ENCODE measurements at places on chromosomes 4 and X. TPM values are rescaled to one million over a fixed set of nuclear protein-coding genes. Genes with fewer than 3 reads are reported as not detected.

GRCh38 chrX:1334854-1335253 lies 1.7 kb upstream of the IL3RA start:
- H3K4me1 ChIP-seq = no peaks in the 10 kb centered on the region
- H3K4me3 ChIP-seq = no peak overlapping the region
- no peaks in the 10 kb centered on the region for H3K27me3 ChIP-seq
- no peak for DNase-seq

DNA sequence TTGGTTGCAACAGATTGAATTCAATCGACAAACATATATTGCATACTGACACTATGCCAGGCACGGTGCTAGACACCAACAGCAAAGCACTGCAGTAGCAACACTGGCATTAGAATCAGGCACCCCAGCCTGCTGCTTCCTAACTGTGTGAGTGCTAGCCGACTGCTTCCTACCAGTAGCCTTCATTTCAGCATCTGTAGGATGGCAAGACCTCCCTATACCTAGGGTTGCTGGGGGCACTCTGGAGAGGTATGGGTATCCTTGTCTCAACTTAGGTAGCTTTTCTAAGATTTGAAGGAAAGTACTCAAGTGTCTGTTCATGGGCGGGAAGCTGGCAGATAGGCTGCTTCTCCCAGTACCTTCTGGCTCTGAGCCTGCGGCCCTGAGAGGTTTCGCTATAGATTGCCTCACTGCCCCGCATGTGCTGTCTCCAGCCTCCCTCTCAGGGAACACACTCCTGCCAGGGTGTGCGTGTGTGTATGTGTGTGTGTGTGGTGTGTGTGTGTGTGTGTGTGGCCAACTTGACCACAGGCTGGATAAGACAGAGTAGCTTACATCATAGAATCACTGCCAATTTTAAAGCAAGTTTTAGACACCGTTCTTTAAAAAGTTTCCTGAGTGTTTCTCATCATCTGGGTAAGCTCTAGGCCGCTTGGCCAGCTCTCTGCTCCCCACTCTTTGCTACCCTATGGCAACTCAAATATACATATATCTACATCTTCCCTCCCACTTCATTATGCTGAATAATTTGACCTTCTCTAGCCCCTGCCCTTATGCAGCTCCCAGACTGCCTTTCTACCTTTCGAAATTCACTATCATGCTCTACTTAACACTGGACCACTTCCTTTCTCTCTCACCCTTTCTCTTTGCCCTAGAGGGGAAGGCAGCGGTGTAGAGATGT lies 97.0 kb upstream of the PJA1 start:
- H3K4me3 ChIP-seq = no peak overlapping the region
- no peaks in the 10 kb centered on the region for H3K27me3 ChIP-seq
- DNase-seq = no peak
- H3K27ac ChIP-seq = no peak overlapping the region

PAK3 gene
- total RNA-seq = not detected

SLIT2 gene
- total RNA-seq = 0.72 TPM

DNA sequence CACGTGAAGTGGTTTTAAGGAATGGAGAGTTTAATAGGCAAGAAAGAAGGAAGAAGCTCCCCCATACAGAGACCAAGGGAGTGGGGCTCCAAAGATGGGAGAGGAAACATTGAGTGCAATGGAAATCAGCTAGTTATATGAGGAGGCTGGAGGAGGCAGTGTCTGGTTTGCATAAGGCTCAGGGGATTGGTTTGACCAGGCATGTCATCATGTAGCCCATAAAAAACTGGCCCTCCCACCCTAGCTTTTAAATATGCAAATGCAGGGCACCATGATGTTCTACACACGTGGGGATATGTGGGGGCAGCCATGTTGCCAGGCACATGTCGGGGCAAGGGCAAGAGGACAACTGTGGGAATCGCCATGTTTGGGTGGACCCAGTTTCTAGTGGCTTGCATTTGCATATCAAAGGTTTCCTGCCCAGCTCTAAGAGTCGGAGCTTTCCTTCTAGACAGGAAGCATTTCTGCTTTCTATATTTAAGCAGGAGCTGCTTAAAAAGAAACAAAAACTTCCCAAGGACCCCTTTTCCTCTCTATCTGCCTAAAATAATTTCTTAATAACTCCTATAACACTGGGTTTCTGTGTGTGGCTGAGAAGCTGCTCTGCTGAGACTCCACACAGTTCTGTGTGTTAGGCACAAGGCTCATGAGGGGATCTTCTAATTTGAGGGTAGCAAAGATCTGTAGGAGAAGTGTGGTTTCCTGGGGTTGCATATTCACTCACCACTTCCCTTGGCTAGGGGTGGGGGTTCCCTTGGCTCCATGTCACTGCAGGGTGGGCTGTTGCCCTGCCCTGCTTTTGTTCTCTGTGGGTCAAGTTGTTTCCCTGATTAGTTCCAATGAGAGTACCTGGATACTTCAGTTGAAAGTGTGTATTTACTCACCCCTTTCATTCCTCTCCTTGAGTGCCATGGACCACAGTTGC lies 113.5 kb downstream of the VSIG4 start:
- no peaks in the 10 kb centered on the region for H3K27me3 ChIP-seq
- no peak overlapping the region for H3K4me3 ChIP-seq
- H3K4me1 ChIP-seq = no peaks in the 10 kb centered on the region
- H3K27ac ChIP-seq = no peak overlapping the region
- no peak for DNase-seq

- H3K4me3 ChIP-seq = no peak overlapping the region
- H3K36me3 ChIP-seq = no peaks in the 10 kb centered on the region
- no peaks in the 10 kb centered on the region for H3K27me3 ChIP-seq
- no peaks in the 10 kb centered on the region for H3K4me1 ChIP-seq
Measured at GRCh38 chr4:165369522-165369921, 9.3 kb upstream of the CPE start.

GRCh38 chr4:156981262-156981769 lies 9.7 kb upstream of the PDGFC start:
- peaks cover 11% of the 10 kb centered on the region for H3K4me1 ChIP-seq
- H3K27ac ChIP-seq = no peak overlapping the region
- H3K4me3 ChIP-seq = no peak overlapping the region
- DNase-seq = no peak
- no peaks in the 10 kb centered on the region for H3K27me3 ChIP-seq
- H3K36me3 ChIP-seq = no peaks in the 10 kb centered on the region

SERTM2 gene
- total RNA-seq = 1.1 TPM

UVSSA gene
- 26.3 TPM for total RNA-seq

GRCh38 chr4:116374815-116375214 lies 710.6 kb downstream of the TRAM1L1 start:
- no peak for DNase-seq
- no peaks in the 10 kb centered on the region for H3K36me3 ChIP-seq
- H3K27ac ChIP-seq = no peak overlapping the region

GRCh38 chrX:84322083-84322827 lies 134.3 kb upstream of the RPS6KA6 start:
- H3K4me3 ChIP-seq = no peak overlapping the region
- H3K36me3 ChIP-seq = no peaks in the 10 kb centered on the region
- DNase-seq = no peak
- H3K27ac ChIP-seq = no peak overlapping the region
- H3K27me3 ChIP-seq = no peaks in the 10 kb centered on the region
- H3K4me1 ChIP-seq = no peaks in the 10 kb centered on the region

GRCh38 chr4:46258431-46258830 lies 131.5 kb downstream of the GABRA2 start:
- H3K36me3 ChIP-seq = no peaks in the 10 kb centered on the region
- H3K4me3 ChIP-seq = no peak overlapping the region
- no peaks in the 10 kb centered on the region for H3K4me1 ChIP-seq
- no peak for DNase-seq
- no peaks in the 10 kb centered on the region for H3K27me3 ChIP-seq
- H3K27ac ChIP-seq = no peak overlapping the region

GRCh38 chrX:151177141-151178027 lies 1.0 kb downstream of the GPR50 start:
- H3K4me3 ChIP-seq = no peak overlapping the region
- no peak for DNase-seq
- no peak overlapping the region for H3K27ac ChIP-seq
- no peaks in the 10 kb centered on the region for H3K36me3 ChIP-seq
- no peaks in the 10 kb centered on the region for H3K4me1 ChIP-seq
- no peaks in the 10 kb centered on the region for H3K27me3 ChIP-seq

DNA sequence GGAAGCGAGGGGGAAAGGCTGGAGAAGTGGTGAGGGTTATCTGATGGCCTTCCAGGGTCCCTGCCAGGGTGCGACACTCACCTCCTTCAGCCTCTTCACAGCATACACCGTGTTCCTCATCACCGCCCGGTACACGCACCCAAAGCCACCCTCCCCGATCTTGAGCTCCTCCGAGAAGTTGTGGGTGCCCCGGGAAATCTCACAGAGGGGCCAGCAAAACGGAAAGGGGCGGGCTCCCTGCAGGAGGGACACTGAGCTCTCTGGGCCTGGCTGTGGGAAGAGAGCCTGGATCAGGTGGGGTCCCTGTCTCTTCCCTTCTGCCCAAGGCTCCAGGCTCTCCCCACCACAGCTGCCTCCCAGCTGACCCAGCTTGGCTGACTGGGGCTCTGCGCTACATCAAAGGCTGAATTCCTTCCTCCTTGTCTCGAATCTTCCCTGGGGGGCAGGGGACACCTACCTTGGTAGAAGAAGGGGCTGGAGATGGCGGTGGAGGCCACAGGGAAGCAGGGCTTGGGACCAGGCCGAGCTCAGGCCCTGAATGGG lies 1.1 kb downstream of the IRAK1 start:
- peak overlapping the region; percentile 81 for H3K27ac ChIP-seq
- no peaks in the 10 kb centered on the region for H3K4me1 ChIP-seq

TENM3 gene
- total RNA-seq = 94.7 TPM

DNA sequence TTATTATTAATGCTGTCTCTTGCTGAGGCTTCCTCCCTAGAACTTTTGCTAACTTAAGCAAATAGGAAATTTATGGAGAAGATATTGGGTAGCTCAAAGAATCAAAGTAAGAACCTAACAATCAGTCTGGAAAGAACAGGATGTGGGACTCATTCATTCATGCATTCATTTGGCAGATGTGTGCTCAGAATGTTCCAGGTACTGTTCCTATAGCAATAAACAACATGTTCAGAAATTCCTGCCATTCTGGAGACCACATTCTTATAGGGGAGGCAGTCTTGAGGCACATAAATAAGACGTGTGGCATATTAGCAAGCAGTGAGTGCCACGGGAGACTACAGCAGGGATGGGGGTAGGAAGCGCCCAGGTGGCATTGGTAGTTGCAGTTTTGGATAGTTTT lies 5.0 kb downstream of the GRK4 start:
- no peak overlapping the region for H3K4me3 ChIP-seq

GRCh38 chr4:55439023-55439422 lies 43.3 kb downstream of the TMEM165 start:
- no peak for DNase-seq
- H3K27ac ChIP-seq = peak overlapping the region; percentile 77
- H3K27me3 ChIP-seq = no peaks in the 10 kb centered on the region

DNA sequence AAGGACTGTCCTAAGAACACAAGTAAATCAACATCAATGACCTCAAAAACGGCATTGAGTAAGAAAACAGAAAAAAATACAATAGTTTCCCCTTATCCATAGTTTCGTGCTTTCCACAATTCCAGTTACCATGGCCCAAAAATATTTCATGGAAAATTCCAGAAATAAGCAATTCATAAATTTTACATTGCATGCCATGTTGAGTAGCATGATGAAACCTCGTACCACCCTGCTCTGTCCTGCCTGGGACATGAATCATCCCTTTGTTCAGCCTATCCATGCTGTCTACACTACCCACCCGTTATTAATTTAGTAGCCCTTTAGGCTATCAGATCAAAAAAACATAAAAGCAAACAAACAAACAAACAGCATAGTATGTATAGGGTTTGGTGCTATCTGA lies 51.1 kb downstream of the KLF3 start:
- H3K36me3 ChIP-seq = no peaks in the 10 kb centered on the region
- no peak overlapping the region for H3K4me3 ChIP-seq
- no peaks in the 10 kb centered on the region for H3K27me3 ChIP-seq
- H3K27ac ChIP-seq = no peak overlapping the region

IL2RG gene
- total RNA-seq = 5.1 TPM

GRCh38 chr4:8589823-8590545 lies 2.6 kb upstream of the CPZ start:
- H3K36me3 ChIP-seq = no peaks in the 10 kb centered on the region
- peaks cover 17% of the 10 kb centered on the region for H3K4me1 ChIP-seq
- H3K27ac ChIP-seq = no peak overlapping the region
- no peaks in the 10 kb centered on the region for H3K27me3 ChIP-seq
- H3K4me3 ChIP-seq = no peak overlapping the region

NAP1L3 gene
- not detected for total RNA-seq

UGT2B7 gene
- 3.0 TPM for total RNA-seq

DNA sequence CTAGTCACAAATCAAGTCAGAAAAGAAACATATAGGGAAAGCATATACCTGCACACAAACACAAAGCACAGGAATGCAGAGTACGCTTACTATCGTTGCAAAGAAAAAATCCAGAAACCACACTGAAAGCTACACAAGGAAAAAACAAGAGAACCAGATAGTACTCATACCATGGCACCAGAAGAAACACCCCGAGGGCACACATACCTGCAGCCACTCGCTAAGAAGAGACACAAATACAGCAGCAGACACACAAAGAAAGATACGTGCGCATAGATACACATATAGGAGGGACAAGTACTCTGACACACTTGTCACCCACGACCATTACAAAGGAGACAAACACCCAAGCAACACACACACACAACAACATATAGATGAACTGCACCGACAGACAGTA lies 1.4 kb upstream of the SLC38A5 start:
- no peak for DNase-seq
- H3K36me3 ChIP-seq = no peaks in the 10 kb centered on the region
- peaks cover 7% of the 10 kb centered on the region for H3K4me1 ChIP-seq
- H3K27ac ChIP-seq = peak overlapping the region; percentile 6
- no peak overlapping the region for H3K4me3 ChIP-seq
- no peaks in the 10 kb centered on the region for H3K27me3 ChIP-seq

GPM6B gene
- total RNA-seq = not detected

- no peaks in the 10 kb centered on the region for H3K27me3 ChIP-seq
- DNase-seq = no peak
- no peak overlapping the region for H3K4me3 ChIP-seq
- H3K36me3 ChIP-seq = no peaks in the 10 kb centered on the region
- no peak overlapping the region for H3K27ac ChIP-seq
Measured at GRCh38 chr4:26088433-26088928, 174.5 kb downstream of the SMIM20 start.

GRCh38 chr4:7153711-7154110 lies 38.6 kb upstream of the SORCS2 start:
- no peaks in the 10 kb centered on the region for H3K27me3 ChIP-seq
- H3K4me3 ChIP-seq = no peak overlapping the region
- no peaks in the 10 kb centered on the region for H3K36me3 ChIP-seq

- no peak for DNase-seq
- H3K27ac ChIP-seq = no peak overlapping the region
- no peaks in the 10 kb centered on the region for H3K36me3 ChIP-seq
- H3K4me1 ChIP-seq = no peaks in the 10 kb centered on the region
- no peak overlapping the region for H3K4me3 ChIP-seq
- no peaks in the 10 kb centered on the region for H3K27me3 ChIP-seq
Measured at GRCh38 chr4:140952717-140953116, 180.6 kb downstream of the RNF150 start.

All from Caco-2 (cell line).